NCI-H774 (cell line): ENCODE measurements at places on chromosomes 6 and 20.

GRCh38 chr20:25860531-25861150 is 164.0 kb upstream of the ZNF337 start:
- no peak for DNase-seq

DNA sequence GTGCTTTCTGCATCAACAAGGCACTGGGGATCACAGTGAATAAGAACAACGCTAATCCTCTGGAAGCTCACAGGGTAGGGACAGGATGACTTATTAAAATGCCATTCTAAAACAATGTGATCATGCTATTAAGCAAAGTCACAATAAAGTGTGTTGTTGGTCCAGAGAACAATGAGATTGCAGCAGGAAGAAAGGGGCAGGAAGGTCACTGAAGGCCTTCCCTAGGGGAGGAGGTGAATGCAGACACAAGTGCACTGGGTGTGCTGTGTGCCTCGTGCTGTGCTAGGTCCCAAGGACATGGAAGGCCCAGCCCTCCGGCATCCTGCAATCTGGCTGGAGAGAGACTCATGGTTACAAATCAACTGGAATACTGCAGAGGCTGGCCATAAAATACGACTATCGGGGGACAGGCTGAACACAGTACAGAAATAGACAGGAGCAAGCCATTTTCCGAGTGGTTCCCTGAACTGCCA is 55.7 kb downstream of the LYRM4 start:
- DNase-seq = no peak

- no peak for DNase-seq
Measured at GRCh38 chr20:1402149-1402548, 9.3 kb upstream of the FKBP1A start.

DNA sequence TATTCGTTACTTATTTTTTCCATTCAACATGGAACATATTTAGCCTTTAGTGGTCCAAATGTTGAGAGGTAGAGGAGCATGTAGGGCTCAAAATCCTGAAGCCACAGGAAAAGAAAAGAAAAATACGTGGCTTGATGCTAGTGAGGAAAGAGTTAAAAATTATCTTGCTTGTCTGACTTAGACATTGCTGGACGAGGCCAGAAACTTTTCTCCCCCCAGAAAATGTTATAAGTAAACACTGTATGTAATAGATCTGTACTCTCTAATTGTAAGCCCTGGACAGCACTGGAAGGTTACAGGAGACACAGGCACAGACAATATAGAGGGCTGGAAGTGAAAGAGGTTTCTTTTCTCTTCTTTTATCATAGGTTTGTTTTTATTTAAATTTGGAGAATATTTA is 165.6 kb downstream of the ZFP64 start:
- no peak for DNase-seq

DNA sequence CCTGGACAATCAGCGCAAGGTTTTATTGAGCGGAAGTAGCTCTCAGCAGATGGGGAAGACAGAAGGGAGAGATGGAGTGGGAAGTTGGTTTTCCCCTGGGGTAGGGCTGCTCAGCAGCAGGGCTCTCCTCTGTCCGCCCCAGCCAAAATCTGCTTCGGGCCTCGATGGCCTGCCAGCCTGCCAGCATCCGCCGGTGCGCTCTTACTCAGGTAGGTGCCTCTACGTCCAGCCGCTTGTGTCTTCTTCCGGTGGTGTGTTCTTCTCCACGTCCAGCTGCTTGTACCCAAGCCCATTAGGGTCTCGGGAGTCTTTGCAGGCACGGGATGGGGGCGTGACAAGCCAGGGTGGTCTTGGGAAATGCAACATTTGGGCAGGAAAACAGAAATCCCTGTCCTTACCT is 1340.0 kb upstream of the MAP3K7 start:
- DNase-seq = no peak

DNA sequence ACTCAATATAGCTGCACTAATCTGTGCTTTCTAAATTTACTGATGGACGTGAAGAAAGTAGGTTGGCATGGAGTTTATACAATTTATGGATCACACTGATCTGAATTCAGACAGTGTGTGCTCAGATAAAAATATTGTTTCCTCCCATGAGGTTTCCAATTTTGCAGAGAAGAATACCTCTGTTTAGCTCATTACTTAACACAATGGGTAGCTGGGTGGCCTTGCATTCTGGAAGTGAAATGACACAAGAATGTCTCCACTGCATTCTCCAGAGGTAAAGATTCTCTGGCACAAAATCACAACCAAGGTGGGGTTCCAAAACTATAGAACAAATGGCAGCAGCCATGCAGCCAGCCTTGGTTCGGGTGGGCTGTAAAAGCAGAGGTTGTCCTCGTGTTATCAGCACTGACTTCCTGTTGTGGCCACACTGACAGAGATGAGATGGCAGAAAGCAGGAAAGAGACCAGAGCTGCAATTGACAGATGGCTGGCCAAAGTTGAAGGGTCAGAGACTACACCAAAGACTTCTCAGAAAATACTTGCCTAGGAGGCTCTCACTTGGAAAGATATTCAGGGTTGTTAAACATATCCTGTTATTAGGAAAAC is 50.2 kb downstream of the HDAC2 start:
- DNase-seq = no peak

DNA sequence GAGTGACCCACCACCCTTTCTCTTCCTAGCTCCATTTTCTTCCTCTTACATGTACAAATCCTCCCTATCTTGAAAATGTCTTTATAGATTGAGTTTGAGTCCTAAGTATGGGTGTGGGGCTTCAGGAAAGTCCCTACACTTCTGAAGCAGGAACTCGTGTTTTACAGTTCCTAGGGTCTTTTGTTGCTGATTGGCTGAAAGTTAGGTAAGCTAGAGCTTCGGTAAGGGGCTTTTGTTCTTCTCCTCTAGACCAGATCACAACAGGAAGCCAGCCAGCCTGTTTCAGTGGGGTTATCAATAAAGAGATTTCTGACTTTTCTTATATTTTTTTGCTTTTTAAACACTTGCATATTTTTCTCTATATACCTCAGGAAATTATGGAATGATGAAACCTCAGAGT is 51.3 kb downstream of the CNR1 start:
- DNase-seq = no peak

GRCh38 chr6:33742092-33742491 is 4.6 kb downstream of the IP6K3 start:
- DNase-seq = no peak

GRCh38 chr6:165511807-165512206 is 151.2 kb downstream of the PDE10A start:
- no peak for DNase-seq

GRCh38 chr6:44356487-44356886 is 14.0 kb downstream of the SPATS1 start:
- no peak for DNase-seq

GRCh38 chr6:166583230-166583965 is 3.1 kb downstream of the RAMACL start:
- no peak for DNase-seq

GRCh38 chr20:48829940-48830339 is 2.1 kb upstream of the PREX1 start:
- DNase-seq = no peak

- no peak for DNase-seq
Measured at GRCh38 chr6:414447-414846, 22.9 kb downstream of the IRF4 start.

- DNase-seq = no peak
Measured at GRCh38 chr20:25705830-25706351, 9.2 kb upstream of the ZNF337 start.

DNA sequence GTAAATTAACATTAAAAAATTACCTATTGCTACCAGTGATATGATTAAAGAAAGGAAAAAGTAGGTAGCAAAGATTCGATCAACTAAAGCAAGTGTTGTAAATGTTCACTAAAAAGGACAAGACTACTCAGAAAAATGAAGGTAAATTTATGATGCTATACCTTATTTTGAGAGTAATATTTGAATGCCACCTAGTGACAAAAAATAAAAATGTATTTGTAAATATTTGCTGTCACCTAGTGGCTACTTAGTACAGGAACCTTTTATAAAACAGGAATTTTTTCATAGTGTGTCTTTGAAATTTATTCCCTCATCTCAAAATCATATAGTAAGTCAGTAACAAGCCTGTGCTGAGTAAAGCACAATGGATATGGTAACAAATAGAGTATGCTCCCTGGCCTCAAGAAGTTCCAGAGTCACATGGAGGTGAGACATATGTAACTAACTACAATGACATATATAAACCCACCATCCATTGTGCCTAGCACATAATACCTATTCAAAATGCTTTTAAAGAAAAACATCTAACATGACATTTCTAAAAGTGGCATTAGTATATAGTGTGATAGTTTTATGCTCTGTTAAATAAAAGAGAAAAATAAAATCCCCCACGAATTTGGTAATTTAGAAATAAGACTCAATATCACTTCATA is 193.1 kb upstream of the SIM1 start:
- peak; percentile 93 for DNase-seq

- no peak for DNase-seq
Measured at GRCh38 chr20:53847837-53848170, 222.6 kb downstream of the BCAS1 start.

DNA sequence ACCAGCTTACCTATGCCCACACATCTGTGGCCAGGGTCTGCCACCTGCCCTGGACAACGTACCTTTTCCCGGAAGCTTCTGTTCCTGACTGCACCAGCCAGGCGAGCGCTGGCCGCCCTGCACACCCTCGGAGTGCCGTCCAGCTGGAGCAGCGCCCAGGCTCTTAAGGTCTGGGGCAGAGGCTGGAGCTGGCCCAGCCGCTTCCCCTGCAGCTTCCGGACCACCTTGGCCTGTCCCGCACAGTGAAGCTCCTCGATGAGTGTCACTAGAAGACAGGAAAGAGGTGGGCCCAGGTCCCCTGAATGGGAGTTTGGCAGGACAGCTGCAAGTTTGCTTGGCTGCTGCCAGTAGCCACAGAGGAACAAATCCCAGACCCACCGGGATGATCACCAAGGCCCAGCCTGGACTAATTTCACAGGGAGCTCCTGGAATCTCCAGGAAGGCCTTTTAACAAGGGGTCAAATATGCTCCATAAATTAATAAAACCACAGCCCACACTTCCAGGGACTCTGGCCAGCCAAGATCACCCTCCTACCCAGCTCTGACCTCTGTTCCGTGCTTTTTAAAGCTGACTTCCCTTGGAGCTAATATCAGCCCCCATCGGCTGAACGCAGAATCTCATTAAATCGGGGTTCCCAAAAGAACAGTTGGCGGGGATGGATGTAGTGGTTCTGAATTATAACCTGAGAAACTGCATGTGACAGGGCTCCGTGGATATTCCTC is 82.3 kb downstream of the PTPN1 start:
- no peak for DNase-seq

GRCh38 chr6:145485288-145485687 is 250.0 kb downstream of the EPM2A start:
- no peak for DNase-seq

DNA sequence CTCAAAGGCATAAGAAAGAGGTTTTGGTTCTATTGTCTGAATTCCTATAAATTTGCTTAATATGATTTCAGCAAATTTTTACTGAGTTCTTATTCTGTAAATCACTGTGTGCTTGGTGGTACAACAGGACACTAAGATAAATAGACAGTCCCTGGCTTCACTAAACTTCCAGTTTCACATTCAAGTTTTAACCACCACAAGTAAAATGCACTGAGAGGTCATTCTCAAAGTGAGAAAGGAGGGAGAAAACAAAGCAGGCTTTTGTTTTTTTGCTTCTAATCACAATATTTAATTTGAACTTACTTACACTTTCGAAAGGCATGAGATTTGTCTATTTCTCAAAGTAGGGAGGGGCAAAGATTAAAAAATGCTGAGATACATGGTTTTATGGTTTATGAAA is 445.7 kb downstream of the CDC5L start:
- DNase-seq = no peak
